ENCODE measurements at places on chromosomes 7 and 10.

DNA sequence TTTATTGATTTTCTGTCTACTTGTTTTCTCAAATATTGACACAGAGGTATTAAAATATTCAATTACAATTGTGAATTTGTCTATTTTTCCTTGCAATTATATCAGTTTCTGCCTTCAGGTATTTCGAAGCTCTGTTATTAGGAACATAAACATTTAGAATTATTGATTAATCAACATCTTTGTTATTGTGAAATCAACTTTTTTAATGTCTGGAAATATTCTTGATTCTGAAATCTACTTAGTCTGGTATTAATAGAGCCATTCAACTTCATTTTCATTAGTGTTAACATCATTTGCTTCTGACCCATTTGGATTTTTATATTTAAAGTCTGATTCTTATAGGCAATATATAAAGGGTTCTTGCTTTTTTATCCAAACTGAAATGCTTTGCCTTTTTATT, 69.8 kb upstream of the CALN1 start:
- no peak for DNase-seq

DNA sequence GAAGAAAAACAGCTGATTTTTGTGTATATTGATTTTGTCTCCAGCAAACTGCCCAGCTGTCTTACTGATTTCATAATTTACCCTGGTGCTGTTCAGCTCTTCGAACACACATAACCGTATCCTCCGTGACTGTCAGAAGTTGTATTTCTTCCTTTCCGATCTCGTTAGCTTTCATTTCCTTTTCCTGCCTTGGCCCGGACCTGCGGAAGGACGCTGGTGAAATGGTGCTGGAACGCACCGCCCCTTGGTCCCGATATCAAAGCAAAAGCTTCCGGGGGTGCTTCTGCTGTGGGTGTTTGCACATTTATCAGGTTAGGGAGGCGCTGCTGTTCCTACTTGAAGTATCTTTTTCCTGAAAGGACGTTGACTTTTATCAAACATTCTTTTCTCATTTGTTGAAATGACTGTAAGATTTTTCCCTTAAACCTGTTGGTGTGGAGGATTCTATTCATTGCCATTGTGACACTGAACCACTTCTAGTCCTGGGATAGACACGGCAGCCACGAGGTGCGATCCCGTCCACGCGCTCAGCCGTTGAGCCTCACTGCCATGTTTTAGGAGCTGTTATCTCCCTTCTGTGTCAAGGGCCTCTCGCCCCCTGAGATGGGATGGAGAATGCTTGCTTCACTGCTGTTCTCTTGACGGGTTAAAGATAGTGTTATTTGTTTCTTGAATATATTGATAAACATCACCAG, 72.6 kb downstream of the FOXL3 start:
- DNase-seq: peak; percentile 59

GRCh38 chr7:139630643-139631519, 107.4 kb downstream of the CLEC2L start:
- no peak for DNase-seq

GRCh38 chr10:62046522-62047227, 145.2 kb downstream of the ARID5B start:
- peak; percentile 46 for DNase-seq

- no peak for DNase-seq
Measured at GRCh38 chr7:100532165-100533022, 6.6 kb upstream of the AGFG2 start.

All from dermis blood vessel endothelial cell (primary cell).